Activated naive CD8-positive, alpha-beta T cell treated with anti-CD3 and anti-CD28 coated beads for 36 hours (primary cell): ENCODE measurements at places on chromosomes 11 and 22. TPM values are rescaled to one million over a fixed set of nuclear protein-coding genes. Genes with fewer than 3 reads are reported as not detected.

GRCh38 chr11:134634897-134635831, 223.1 kb upstream of the B3GAT1 start:
- no peak overlapping the region for H3K4me3 ChIP-seq
- no peaks in the 10 kb centered on the region for H3K27me3 ChIP-seq
- H3K27ac ChIP-seq, result no peak overlapping the region
- no peaks in the 10 kb centered on the region for H3K4me1 ChIP-seq
- no peak for DNase-seq
- H3K36me3 ChIP-seq, result no peaks in the 10 kb centered on the region

- no peak overlapping the region for H3K4me3 ChIP-seq
- H3K4me1 ChIP-seq, result no peaks in the 10 kb centered on the region
- H3K27me3 ChIP-seq, result peaks cover 34% of the 10 kb centered on the region
- no peak overlapping the region for H3K27ac ChIP-seq
- H3K36me3 ChIP-seq, result no peaks in the 10 kb centered on the region
Measured at GRCh38 chr22:17471886-17472535, 91.3 kb upstream of the SLC25A18 start.

DNA sequence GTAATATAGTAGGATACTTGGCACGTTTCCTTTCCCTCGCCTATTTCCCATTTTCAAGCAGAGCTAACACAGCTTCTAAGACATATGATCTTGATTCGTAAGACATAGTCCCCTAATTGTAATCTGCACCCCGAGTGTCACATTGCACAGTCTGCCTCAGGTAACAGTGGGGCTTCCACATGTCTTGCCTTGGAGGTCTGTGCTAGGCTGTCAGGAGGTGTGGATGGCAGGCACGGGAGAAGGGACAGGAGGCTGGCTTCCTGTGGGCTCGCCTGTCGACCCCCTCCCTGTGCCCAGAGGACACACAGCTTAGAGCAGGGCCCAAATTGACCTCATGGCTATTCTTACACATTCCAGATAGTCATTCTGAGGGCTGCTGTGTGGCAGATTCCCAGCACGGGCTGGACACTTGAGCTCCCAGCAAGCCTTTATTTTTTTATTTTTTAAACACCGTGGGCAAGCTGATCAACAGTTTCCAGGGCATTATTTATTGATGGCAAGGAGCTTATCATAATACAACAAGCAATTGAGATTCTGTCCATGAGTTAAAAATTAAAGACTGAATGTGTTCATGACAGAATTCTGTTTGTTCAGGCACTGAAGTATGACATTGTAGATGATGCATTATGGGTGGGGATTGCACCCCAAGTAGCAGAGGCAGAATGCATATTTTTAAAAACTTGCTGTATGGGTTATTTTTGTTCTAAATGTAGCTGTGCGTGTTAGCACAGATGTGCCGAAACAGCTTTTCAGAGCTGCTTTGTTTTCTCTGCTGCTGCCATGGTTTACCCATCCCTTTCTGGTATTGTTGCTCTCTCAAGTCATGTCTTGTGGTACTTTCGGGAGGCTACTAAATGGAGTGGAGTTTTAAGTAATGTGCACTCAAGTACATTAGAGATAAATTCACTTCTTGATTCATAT, 113.0 kb downstream of the ATXN10 start:
- H3K4me1 ChIP-seq, result peaks cover 7% of the 10 kb centered on the region
- no peaks in the 10 kb centered on the region for H3K27me3 ChIP-seq
- H3K36me3 ChIP-seq, result peaks cover 13% of the 10 kb centered on the region
- no peak overlapping the region for H3K4me3 ChIP-seq

- H3K36me3 ChIP-seq, result no peaks in the 10 kb centered on the region
- H3K27ac ChIP-seq, result no peak overlapping the region
- no peak overlapping the region for H3K4me3 ChIP-seq
Measured at GRCh38 chr11:56049487-56049886, 22.0 kb downstream of the OR5AS1 start.

DNA sequence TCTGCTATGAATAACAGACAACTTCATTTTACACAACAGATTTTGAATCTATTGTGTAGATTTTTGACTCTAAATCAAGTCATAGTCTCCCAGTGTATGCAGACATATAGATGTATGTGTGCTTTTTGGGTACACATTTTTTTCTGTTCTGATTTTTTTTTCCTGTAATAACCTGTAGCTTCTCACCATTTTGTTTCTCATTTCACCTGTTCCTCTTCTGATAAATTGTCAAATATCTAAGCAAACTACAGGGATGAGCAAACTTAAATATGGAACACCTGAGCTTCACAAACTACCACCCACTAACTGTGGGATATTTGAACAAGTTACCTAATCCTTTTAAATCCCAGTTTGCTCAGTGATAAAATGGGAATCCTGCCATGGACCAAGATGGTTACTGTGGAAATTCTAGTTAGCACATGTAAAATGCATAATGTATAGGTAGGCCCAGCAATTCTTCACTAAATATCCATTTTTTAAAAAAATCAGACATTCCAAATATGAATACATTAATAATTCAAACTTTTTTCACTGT, 15.7 kb downstream of the LGR4 start:
- H3K4me3 ChIP-seq, result no peak overlapping the region
- no peak for DNase-seq
- H3K27me3 ChIP-seq, result peaks cover 3% of the 10 kb centered on the region
- H3K36me3 ChIP-seq, result no peaks in the 10 kb centered on the region

GRCh38 chr22:43039800-43040199, 24.9 kb upstream of the PACSIN2 start:
- no peak for DNase-seq
- H3K4me1 ChIP-seq, result no peaks in the 10 kb centered on the region
- H3K4me3 ChIP-seq, result no peak overlapping the region
- no peaks in the 10 kb centered on the region for H3K36me3 ChIP-seq
- no peak overlapping the region for H3K27ac ChIP-seq
- no peaks in the 10 kb centered on the region for H3K27me3 ChIP-seq

GRCh38 chr11:88384669-88385005, 47.1 kb upstream of the CTSC start:
- no peaks in the 10 kb centered on the region for H3K4me1 ChIP-seq
- H3K36me3 ChIP-seq, result no peaks in the 10 kb centered on the region
- H3K27ac ChIP-seq, result no peak overlapping the region

- no peaks in the 10 kb centered on the region for H3K27me3 ChIP-seq
- H3K4me1 ChIP-seq, result no peaks in the 10 kb centered on the region
- no peak for DNase-seq
- no peak overlapping the region for H3K4me3 ChIP-seq
- H3K27ac ChIP-seq, result no peak overlapping the region
- H3K36me3 ChIP-seq, result peaks cover 2% of the 10 kb centered on the region
Measured at GRCh38 chr11:10232756-10233155, 61.3 kb downstream of the SBF2 start.

- H3K27ac ChIP-seq, result no peak overlapping the region
- H3K4me1 ChIP-seq, result no peaks in the 10 kb centered on the region
- H3K27me3 ChIP-seq, result peaks cover 3% of the 10 kb centered on the region
- no peak for DNase-seq
Measured at GRCh38 chr22:49524362-49524761, 303.3 kb downstream of the BRD1 start.

GRCh38 chr22:41815716-41816115, 15.2 kb downstream of the CCDC134 start:
- DNase-seq, result no peak
- no peaks in the 10 kb centered on the region for H3K27me3 ChIP-seq
- H3K4me1 ChIP-seq, result no peaks in the 10 kb centered on the region
- no peak overlapping the region for H3K27ac ChIP-seq
- no peak overlapping the region for H3K4me3 ChIP-seq

DNA sequence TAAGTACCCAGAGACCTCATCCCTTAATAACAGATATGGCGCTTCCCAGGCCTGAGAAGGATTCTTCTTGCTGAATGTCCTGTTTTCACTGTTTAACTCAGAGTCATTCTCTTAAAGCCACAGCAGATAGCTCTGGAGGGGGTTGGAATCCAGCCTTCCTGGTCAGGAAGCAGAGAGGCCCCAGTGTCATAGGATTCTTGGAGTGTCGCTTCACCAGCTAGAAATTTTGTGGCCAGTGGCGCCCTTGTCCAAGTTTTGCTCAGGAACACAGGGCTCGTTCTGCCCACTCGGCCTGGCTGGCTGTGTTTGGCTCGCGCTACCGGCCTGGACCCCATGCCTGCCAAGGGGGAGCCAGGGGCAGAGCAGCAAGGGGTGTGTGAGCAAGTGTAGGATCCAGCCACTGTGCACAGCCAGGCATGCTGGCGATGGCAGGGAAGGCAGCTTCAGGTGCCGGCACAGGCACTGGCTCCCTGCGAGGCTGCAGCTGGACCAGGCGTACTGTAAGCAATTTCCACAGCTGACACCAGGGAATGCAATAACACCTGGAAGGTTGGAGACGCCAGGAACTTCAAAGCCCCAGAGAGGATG, 214.8 kb upstream of the SESN3 start:
- H3K36me3 ChIP-seq, result no peaks in the 10 kb centered on the region
- H3K4me3 ChIP-seq, result no peak overlapping the region
- H3K4me1 ChIP-seq, result peaks cover 14% of the 10 kb centered on the region
- no peak overlapping the region for H3K27ac ChIP-seq
- DNase-seq, result no peak

GRCh38 chr11:14384338-14384737, 25.4 kb upstream of the RRAS2 start:
- DNase-seq, result no peak
- no peak overlapping the region for H3K4me3 ChIP-seq
- H3K4me1 ChIP-seq, result peaks cover 6% of the 10 kb centered on the region
- no peak overlapping the region for H3K27ac ChIP-seq
- H3K27me3 ChIP-seq, result peaks cover 16% of the 10 kb centered on the region

Gene LRRC32
- 12.1 TPM for total RNA-seq

Gene AQP11
- total RNA-seq, result 0.14 TPM

Gene C1QTNF5
- total RNA-seq, result not detected

Gene IFITM10
- total RNA-seq, result not detected

Gene SLC35F2
- total RNA-seq, result 25.0 TPM

Gene ARHGAP20
- total RNA-seq, result 0.08 TPM
